ENCODE measurements at places on chromosomes 2 and 18. TPM values are rescaled to one million over a fixed set of nuclear protein-coding genes. Genes with fewer than 3 reads are reported as not detected.

The KCNE4 gene
- 8.2 TPM for total RNA-seq

The TNFAIP6 gene
- 19.3 TPM for total RNA-seq

The CSRNP3 gene
- 2.7 TPM for total RNA-seq

The CRYGD gene
- not detected for total RNA-seq

The MCEE gene
- total RNA-seq = 20.6 TPM

The GTF2A1L gene
- 0.24 TPM for total RNA-seq

The HOXD8 gene
- total RNA-seq = 0.62 TPM

The ACADL gene
- not detected for total RNA-seq

The PRSS56 gene
- total RNA-seq = not detected

The BMP10 gene
- total RNA-seq = not detected

The ASIC4 gene
- not detected for total RNA-seq

The POTEC gene
- total RNA-seq = not detected

The TTC21B gene
- 7.7 TPM for total RNA-seq

The RELCH gene
- total RNA-seq = 16.4 TPM

The TEKT4 gene
- total RNA-seq = not detected

The TXNDC2 gene
- not detected for total RNA-seq

The RFTN2 gene
- 16.2 TPM for total RNA-seq

The LRRTM4 gene
- not detected for total RNA-seq

The SCYGR5 gene
- total RNA-seq = not detected

The CPS1 gene
- 9.1 TPM for total RNA-seq

The C2orf76 gene
- total RNA-seq = 9.4 TPM

Measured in cardiac ventricle fibroblast (primary cell).